ENCODE measurements at places on chromosomes 6 and 20. TPM values are rescaled to one million over a fixed set of nuclear protein-coding genes. Genes with fewer than 3 reads are reported as not detected.
A peak's percentile ranks its signal among the peaks of the same experiment; 100 is the strongest.

DNA sequence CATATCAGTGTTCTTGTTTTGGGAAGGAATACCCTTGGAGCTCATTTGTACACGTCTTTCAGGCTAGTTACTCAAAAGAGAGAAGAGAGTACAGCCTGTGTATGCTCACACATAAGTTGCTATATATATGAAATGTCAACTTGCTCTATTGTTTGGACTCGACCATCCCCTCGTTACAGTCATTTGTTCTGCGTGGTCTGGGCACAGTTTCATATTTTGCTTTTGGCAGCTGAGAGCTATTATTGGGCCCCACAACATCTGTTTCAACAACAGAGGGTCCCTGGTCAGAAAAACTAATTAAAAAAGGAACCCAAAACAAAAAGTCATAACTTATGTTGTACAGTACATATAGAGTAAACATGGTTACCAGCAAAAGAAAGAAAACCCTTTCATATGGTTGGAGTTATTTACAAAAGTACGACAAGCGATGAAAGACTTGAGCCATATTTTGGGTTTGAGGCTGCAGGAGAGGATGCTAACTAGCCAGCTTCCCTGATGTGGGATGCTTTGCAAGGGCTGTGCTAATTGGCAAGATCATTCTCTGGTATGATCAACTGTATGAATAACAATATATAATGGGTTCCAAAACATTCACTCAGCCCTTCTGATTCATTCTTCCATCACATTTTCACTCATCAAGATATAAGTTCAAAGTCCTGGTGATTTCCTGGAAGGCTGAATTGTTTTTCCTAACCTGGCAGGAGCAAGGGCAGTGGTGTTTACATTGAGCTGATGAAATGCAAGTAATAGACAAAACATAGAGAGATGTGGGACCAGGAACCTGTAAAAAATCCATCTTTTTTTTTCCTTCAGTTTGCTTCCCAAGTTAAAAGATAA lies 137.9 kb downstream of the RPS12 start:
- DNase-seq, result no peak

DNA sequence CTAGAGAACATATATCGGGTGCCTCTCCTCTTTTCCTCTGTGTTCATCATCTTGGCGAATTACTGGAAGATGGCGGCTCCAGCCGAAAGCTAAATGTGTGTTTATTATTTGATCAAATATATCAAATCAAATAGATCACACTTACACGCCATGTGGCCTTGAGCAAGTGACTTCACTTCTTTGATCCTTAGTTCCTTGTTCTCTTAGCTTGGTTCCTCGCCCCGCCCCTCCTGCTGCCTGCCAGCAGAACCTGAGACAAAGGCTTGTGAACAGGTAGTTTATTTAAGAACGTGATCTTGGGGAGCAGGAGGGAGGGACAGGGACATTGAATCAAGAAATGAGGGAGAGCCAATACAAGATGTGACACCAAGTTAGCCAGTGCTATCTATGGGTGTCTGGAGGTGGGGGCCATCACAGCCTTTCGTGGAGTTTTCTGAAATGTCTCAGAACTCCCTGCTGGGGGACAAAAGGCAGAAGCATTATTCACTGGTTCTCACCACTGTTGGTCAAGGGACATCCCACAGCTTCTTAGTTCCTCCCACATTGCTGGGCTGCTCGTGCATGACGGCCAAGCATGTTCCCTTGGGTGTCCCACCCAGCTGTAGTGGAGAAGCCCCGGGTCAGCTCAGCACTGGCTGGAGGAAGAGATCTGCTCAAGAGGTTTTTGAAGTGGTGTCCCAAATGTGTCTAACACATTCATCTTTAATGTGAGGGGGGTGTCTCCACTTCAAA lies 44.9 kb upstream of the RNF24 start:
- DNase-seq, result no peak

DNA sequence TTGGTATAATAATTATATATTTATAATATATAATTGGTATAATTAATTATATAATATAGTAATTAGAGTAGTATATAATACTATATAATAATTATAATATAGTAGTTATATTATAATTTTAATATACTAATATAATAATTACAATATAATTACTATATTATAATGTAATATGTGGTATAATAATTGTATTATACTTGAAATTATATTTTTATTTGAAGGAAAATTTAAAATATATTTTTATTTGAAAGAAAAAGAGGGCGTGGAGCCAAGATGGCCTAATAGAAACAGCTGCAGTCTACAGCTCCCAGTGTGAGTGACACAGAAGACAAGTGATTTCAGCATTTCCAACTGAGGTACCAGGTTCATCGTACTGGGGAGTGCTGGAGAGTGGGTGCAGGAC lies 365.9 kb downstream of the MMUT start:
- DNase-seq, result no peak

DNA sequence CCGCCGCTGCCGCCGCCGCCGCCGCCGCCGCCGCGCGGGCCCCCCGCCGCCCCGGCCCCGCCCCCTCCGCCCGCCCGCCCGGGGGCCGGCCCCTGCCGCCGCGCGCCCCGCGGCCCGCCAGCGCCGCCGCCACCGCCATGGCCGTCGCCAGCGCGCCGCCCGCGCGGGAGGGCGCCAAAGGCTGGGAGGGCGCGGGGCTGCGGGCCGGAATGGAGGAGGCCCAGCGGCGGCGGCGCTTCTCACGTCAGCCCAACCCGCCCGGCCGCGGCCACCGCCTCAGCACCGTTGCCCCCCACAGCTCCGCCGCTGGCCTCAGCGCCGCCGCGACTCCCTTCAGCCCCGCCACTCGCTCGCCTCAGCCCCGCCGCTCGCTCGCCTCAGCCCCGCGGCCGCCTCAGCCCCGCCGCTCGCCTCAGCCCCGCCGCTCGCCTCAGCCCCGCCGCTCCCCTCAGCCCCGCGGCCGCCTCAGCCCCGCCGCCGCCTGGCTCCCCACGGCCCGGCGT lies 258 bp downstream of the PHF10 start:
- no peak for DNase-seq

DNA sequence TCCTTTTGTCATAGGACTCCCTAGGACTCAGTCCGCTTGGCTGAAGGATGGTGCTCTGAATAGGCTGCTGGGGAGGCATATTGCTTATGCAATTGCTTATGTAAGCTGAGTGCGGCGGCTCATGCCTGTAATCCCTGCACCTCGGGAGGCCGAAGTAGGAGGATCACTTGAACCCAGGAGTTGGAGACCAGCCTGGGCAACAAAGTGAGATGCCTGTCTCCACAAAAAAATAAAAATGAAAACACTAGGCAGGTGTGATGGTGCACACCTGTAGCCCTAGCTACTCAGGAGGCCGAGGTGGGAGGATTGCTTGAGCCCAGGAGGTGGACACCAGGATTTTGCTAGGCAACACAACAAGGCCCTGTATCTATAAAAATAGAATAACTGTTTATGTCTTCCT lies 81.3 kb downstream of the EYA2 start:
- DNase-seq, result no peak

DNA sequence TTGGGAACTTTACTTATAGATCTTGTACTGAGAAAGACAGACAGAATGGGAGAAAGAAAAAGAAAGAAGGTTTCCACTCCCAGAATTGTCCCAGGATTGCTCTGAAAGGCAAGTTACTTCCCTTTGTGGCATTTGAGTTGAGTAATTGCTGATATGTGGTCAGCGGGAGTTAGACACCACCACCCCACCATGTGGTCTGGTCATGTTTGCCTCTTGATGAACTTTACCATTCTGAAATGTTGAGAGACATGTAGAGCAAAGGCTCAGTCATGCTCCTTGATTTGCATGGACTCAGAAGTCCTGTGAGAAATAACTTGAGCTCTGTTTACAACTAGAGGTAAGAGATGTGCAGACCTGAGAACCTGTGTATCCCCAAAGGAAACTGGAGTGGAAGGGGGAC lies 17.1 kb downstream of the TCF21 start:
- no peak for DNase-seq

- no peak for DNase-seq
Measured at GRCh38 chr6:107704347-107705013, 119.6 kb downstream of the SCML4 start.

- peak; percentile 15 for DNase-seq
Measured at GRCh38 chr6:73586416-73586974, 65.7 kb upstream of the EEF1A1 start.

DNA sequence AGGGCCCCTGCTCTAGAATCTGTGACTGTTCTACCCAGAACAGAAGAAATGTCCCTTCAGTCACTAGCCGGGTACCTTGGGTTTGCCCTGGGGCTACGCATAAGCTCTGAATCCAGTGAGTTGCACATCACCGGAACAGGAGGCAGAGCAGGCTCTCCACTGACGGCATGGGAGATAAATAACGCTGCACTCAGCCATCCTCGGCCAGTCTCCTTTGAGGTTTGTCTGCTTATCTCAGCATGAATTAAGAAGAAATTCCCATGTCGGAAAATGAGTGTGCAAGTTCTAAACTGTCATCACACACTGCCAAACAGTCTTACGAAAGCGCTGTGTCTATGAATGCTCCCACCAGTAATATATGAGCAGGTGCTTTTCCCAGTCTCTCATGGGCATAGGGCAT lies 90.8 kb downstream of the FAM50B start:
- DNase-seq, result no peak

GRCh38 chr6:116419069-116419786 lies 41.9 kb upstream of the CALHM6 start:
- no peak for DNase-seq

- no peak for DNase-seq
Measured at GRCh38 chr6:71656121-71656520, 230.2 kb upstream of the RIMS1 start.

- no peak for DNase-seq
Measured at GRCh38 chr6:21220271-21220987, 373.1 kb upstream of the SOX4 start.

DNA sequence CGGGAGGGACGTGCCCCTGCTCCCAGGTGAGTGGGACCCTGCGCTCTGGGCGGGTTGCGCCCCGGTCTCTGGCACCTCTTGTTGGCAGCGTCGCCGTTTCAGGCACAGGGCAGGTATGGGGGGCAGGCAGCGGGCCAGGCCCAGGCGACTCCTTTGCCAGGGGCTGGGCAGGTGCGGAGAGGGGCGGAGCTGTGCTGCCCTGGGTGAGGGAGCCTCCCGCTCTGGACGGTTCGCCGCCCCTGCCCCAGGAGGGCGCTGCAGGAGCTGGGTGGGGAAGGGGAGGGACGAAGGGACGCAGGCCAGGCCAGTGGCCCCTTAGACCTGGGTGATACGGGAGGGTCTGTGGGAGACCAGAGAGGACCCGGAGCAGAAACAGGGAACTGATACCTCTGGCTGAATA lies 663.9 kb upstream of the DEFB115 start:
- no peak for DNase-seq

DNA sequence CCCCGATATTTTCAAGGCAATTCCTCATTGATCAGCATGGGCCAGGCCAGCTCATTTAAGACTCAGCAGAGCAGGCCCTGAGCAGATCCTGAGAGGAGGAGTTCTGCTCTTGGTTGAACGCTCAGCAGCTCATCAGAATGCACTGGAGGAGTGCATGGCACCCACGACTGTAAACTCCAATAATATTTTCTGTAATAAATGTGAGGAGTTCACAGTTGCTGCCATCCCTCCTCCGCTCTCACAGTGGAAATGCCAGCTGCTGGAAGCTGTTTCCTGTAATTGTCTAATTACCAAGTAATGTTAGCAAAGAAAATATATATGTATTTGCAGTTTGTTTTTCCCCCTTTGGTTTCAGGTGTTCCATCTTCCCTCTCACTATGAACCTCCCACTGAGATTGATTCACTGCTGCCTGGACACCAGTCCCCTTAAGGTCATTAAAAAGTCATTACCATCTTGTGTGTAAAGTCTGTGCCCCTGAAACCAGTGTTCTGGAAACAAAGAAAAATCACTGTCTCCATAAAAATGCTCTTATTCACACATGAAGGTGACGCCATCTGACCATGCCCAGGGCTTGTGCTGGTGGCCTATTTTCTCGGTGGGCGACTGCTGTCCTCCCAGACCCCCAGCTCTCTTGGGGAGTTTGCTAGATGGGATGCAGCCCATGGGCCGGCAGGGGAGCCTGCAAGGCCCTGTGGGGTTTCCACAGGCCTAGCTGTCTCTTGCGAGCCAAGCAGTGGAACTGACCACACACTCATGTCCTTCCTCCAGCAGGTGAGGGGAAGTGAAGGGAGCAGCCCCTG lies 374.2 kb downstream of the ZFAND3 start:
- DNase-seq, result no peak

DNA sequence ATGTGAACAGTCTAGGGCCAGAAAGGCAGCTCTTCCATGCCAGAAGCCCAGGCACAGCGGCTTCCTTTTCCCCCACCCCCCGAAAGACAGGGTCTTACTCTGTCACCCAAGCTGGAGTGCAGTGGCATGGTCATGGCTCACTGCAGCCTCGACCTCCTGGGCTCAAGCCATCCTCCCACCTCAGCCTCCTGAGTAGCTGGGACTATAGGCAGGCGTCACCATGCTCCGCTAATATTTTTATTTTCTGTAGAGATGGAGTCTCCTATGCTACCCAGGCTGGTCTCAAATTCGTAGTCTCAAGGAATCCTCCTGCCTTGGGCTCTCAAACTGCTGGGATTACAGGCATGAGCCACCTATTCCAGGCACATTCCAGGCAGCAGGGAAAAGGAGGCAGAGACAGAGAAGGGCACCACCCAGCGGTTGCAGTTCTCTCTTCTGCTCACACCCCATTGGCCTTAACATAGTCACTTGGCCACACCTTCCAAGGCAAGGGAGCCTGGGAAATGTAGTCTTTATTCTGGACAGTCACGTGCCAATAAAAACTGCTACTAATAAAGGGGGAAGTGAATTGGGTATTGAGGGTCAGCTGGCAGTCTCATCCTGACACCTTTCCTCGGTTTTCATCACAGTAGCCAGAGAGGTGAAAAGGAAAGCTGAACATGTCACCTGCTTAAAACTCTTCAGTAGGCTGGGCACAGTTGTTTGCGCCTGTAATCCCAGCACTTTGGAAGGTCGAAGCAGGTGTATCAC lies 205.9 kb downstream of the ZMYND8 start:
- no peak for DNase-seq

GRCh38 chr20:63540417-63541186 lies 3.4 kb upstream of the PTK6 start:
- no peak for DNase-seq

- no peak for DNase-seq
Measured at GRCh38 chr6:95501032-95501904, 76.1 kb upstream of the MANEA start.

- DNase-seq, result no peak
Measured at GRCh38 chr6:35025232-35026188, 115.6 kb downstream of the TCP11 start.

GRCh38 chr6:150123645-150124044 lies 19.2 kb upstream of the PPP1R14C start:
- DNase-seq, result no peak

GRCh38 chr6:14453712-14454472 lies 336.3 kb downstream of the CD83 start:
- no peak for DNase-seq

EBF4 gene
- total RNA-seq, result 2.5 TPM

CCN2 gene
- 40.1 TPM for total RNA-seq

TTK gene
- total RNA-seq, result 44.7 TPM

TGM6 gene
- not detected for total RNA-seq

CST5 gene
- not detected for total RNA-seq

BACH2 gene
- 0.58 TPM for total RNA-seq

MCCD1 gene
- not detected for total RNA-seq

Data from epithelial cell of proximal tubule (primary cell).